Umbilical cord (tissue), 2 donors: ENCODE measurements at places on chromosomes 7 and 10.
A peak's percentile ranks its signal among the peaks of the same experiment; 100 is the strongest.

DNA sequence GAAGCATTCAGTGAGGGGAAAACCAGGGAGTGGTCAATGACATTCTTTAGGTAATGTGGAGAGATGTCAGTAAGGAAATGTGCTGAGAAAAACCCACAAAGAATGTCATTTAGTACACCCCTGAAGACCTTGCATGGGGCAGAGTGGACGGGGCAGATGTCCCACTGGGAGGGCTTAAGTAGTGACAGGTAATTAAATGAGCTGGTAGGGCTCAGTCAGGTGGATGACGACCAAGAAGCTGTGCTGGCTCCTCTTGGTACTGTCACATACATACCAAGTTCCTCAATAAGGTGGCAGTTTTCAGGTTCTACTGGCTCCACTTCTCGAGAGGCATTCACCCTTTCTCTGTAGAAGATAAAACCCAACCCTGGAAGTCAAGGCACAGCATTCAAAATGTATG, 1.8 kb downstream of the PON3 start:
- no peak for DNase-seq

DNA sequence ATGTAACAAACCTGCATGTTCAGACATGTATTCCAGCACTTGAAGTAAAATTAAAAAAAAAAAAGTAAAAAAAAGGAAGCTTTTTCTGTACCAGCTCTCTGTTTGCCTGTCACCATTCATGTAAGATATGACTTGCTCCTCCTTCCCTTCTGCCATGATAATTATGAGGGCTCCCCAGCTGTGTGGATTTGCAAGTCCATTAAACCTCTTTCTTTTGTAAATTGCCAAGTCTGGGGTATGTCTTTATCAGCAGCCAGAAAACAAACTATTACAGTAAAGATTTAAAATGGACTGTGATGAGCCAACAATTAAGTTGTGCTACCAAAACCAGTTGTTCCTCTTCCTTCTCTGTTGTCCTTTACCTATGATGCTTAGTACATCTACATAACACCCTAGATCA, 619.6 kb downstream of the ARL4A start:
- no peak for DNase-seq

DNA sequence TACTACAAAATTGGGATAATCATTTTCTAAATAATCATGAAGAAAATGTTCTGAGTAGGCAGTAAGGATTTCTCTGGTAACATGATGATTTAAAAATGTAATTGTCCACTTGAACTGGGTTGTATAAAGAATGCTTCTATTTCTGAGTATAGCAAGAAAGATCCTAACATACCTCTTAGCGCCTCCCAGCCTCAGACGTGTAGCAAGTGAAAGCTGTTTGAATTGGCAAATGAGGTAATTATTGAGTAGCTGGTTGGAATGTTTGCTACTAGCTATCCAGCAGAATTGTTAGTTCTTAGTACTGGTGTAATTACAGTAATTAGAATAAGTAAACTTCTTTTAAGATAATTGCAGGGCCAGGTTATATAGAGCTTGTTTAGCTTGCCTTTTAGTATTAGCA, 47.9 kb downstream of the SEPTIN7 start:
- DNase-seq: no peak

GRCh38 chr10:25465582-25466372, 291.0 kb downstream of the GPR158 start:
- DNase-seq: no peak

DNA sequence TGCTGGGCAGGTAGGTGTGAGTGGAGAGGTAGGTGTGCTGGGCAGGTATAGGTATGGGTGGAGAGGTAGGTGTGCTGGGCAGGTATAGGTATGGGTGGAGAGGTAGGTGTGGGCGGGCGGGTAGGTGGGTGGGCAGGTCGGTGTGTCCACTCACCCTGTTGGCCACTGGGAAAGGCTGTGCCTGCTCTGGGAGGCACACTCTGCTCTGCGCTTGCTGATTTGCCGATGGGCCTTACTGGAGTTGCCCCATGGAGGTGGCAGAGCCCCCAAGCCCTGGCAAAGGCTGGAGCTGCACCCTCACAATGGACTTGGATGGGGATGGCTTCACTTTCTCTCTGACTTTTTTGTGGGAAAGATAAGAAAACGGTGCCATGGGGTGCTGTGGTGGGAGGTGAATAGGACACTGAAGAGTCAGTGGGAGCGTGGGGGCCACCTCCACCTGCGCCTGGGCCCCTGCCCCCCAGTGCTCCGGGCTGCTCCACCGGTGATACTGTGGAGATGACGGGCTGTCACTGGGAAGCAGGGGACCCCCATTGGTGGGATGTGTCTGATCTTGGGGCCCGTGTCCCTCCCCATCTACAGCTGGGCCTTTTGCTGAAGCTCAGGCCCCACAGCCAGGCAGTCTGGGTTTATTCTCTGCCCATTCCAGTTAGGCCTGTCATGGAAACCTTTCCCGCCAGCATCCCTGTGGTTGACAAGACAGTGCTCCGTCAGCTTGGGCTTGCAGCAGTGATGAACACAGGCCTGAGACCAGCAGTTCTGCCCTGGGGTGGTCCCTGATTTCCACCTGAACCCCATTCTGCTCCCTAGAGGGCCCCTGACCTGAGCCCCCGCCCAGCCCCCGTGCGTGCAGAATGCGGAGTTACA, 75.0 kb downstream of the NKX6-2 start:
- no peak for DNase-seq

GRCh38 chr7:21544715-21545114, 1.9 kb downstream of the DNAH11 start:
- no peak for DNase-seq

- peak; percentile 57 for DNase-seq
Measured at GRCh38 chr10:85548034-85548433, 818.6 kb downstream of the GRID1 start.

GRCh38 chr7:157278791-157279724, 57.7 kb upstream of the DNAJB6 start:
- DNase-seq: peak; percentile 34

DNA sequence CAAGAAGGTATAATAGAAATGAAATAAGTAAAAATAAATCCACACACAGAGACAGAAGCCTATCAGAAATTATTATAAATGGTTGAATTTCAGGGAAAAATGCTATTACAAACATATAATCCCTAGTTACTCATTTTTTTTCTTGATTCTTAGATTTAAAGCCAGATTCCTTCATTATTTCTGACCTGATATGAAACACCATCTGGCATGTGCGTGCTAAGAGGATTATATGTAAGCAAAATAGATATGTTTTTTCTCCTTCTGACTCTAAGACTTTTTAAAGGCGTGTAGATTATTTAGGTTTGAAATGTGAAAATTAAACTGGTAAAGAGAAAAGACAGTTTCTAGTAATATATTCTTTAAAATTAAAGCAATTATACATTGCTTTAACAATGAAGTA, 236.7 kb upstream of the ETV1 start:
- DNase-seq: no peak

GRCh38 chr7:95534796-95535195, 49.1 kb downstream of the ASB4 start:
- DNase-seq: no peak

- peak; percentile 35 for DNase-seq
Measured at GRCh38 chr10:14416308-14416700, 85.6 kb upstream of the FRMD4A start.

DNA sequence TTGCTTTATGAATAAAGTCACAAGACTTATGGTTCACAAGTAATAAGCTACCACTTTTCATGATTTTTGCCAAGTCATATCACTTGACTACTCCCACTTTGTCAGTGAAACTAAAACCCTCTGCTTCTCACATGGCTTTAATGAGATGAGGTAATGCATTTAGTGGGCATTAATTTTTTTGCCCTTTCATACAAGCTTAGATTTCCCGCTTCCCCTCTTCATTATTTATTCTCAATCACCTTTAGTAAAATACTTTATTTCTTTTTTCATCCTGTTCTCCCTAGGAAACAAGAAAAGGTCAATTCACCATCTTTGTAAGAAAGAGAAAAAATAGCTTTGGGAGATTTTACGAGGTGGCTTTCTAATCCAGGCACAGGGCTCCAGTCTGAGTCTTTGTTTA, 109.6 kb upstream of the STARD3NL start:
- no peak for DNase-seq

DNA sequence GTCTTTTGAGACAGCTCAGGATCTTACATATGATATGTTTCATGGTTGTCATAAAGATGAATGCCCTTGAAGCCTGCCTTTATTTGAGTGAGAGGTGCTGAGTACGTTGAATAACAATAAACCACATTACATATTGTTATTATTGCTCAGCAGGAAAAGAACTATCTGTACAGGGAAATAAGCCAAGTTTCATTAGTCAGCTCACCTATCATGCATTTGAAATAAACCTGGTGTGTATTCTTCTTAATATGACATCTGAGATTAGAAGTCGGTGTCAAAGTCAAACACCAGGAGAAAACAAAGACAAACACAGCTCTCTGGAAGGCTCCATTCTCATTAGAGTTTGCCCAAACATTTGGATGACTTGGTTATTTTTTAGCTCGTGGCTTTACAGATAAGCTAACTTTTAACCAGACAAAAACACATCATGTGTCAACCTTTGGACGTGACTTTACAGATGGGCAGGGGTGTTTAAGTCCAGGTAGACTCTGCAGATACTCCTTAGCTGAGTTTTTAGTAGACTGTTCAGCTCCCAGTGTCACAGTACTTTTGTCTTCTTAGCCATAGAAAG, 71.2 kb upstream of the AOAH start:
- DNase-seq: no peak

DNA sequence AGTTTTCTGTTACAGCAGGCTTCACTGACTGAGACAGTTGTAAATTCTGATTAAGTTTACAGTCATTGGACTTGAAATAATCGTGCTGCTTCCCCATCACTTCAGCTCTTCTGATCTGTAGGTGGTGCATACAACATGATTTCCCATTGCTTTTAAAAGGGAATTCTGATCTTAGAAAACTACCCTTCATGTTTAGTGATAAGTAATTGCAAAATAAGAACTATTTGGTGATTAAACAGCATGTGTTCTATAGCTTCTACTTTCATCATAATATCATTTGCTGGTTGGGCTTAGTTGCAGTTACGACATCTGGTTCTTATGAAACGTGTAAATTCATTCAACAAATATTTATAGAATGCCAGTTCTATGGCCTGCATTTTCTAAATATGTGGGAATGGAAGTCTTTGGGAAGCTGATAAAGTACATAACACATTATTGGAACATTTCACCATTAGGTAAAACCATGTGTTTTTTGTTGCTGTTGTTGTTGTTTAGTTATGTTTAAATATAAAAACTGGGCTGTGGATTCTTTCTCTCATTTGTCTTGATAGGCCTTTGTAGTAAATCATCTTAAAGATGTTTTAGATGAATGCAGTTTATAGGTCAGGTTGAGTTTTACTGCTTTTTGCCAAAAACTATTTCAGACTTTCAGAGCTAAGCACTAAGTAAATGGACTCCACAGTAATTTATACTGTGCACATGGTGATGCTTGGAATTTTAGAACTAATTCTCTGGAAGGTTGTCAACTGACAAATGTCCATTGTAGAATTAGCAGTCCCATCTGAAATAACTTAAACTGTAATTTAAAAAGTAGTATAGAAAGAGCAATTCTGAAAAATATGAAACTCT, 13.1 kb downstream of the GNAI1 start:
- DNase-seq: peak; percentile 68

GRCh38 chr7:18753972-18754610, 258.5 kb downstream of the HDAC9 start:
- DNase-seq: no peak

DNA sequence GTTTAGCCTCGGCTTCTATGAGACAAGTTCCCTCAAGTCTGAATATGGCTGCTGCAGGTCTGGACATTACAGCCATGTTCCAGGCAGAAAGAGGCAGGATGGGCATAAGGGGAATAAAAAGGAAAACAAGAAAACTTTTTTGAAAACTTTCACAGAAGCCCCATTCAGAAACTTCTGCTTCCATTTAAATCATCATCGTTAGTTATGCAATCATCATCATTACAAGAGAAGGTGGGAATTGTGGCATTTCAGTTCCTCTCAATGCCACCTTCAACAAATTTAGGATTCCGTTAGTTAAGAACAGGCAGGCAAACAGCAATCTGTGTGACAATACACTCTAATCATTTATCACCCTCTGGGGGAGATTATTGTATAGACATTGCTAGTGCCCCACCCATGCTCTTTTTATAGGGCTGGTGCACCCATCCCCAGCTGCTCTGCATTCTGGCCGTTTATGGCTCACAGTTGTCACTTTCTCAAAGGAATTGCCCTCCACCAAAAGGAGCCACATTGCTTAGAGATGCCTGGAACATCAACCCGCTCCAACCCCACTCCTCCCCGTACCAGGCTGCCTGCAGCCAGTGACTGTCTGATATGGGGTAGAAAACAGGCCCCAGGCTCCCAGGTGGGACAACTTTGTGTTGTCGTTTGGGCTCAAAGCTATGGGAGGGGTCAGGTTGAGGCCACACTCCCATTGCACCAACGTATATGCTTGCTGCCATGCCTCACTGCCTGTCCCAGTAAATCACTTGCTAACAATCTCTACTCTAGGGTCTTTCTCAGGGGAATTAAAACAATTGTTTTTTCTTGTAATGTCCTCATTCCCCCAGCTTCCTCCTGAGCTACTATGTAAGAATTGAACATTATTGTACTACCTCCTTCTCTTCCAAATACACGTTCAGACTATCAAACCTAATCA, 24.2 kb downstream of the ITGB8 start:
- no peak for DNase-seq
